Inflammatory macrophage treated with lipopolysaccharide for 4 hours (primary cell): ENCODE measurements at places on chromosomes 7 and 10.

- DNase-seq, result no peak
Observed at GRCh38 chr7:108293149-108293612, 163.0 kb upstream of the LAMB4 start.

DNA sequence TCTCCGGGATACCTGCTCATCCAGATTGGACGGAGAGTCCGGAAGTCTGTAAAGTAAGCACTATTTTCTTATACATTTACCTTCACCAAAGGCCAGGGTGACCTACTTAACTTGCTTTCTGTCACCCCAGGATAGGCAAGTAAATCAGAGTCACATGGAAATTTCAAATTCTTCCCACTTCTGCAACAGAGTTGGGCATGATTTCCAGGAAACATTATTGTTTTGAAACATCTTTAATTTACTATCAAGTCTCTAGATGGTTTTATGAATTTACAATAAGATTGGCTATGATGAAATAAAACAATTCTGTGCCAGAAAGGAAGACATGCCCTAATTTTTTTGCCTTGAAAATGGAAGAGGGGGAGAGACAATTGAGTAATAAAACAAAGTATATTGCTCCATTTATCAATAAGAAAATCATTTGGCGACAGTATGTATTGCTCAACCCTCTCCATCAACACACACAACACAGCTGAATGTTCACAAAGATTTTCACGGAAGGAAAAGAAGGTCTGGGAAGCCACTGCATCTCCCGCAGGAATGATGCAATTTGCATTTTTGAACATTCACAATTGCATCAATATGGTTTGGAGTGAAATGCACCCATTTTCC lies 702.8 kb downstream of the PARD3 start:
- DNase-seq, result no peak

DNA sequence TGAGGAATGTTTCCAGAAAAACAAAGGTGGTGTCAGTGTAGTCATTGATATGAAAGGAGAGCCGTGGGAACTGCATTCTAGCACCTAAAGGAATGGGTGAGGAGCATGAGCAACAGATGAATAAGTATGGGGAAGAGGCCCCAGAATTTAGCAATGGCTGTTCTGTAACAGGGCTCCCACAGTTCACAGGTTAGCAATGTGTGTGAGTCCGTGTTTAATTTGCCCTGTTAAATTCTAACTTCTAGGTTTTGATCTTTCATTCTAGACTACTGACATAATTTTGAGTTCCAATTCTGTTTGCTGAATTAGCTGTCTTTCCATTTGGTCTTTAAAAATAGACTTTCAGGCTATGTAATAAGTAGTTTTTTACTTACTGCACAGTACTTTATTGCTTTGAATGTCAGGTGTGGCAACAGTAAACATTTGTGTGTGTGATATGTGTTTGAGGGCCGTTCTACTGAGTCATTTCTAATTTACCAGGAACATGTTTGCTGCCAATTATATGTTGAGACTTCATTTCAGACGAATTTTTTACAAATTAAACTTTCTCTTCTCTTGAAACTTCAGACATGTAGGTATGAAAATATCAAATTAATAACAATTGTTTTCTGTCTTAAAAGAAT lies 8.8 kb downstream of the STK17A start:
- no peak for DNase-seq

GRCh38 chr10:62647375-62648092 lies 157.0 kb upstream of the ADO start:
- no peak for DNase-seq

DNA sequence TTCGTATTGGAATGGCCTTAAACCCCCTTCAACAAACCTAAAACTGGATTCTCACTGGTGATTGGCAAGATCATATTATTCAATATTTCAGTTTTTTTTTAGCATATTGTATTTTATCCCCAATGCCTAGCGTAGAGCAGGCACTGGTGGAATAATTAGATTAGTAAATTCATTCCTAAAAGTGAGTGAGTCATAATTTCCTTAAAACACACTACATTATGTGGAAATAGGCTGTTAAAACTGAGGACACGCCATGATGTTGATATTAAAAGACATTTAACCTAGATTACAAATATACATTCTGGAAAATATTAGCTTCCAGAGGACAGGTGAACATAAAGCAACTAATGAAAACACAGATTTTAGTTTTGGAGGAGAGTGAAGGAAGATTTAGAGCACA lies 463.9 kb downstream of the PARD3 start:
- DNase-seq, result no peak
